ENCODE measurements at places on chromosomes 7 and 10.

DNA sequence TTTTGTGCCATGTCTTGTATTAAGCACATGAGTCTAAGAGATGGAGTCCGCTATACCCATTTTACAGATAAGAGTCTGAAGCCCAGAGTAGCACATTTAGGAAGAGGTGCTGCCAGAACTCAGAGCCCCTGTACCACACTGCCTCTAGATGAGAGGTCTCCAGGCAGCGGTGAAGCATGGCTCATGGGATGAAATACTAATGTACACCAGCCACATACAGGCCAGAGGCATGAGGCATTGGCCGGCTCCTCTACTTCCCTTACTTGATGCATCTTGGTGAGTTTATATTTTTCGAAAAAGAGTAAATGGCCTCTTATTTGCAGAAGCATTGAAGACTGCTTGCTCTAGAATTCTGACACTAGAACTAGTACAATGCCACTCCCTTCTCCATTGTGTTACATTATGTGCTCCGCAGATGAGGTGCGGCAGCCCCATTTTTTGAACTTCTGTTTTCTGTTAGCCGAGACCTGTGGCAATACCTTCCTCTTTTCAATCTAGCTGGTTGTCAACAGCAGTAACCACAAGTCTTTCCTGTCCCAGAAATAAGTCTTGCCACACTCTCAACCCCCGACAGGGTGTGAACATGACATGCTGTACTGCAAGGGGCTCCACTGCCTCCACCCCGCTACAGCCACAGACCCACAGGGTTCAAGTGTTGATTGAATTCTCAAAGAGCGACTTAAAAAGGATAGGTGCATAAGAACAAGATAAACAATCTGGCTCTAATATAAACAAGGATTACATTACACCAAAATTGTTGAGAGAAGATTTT is 145.3 kb downstream of the CELF2 start:
- DNase-seq, result no peak

DNA sequence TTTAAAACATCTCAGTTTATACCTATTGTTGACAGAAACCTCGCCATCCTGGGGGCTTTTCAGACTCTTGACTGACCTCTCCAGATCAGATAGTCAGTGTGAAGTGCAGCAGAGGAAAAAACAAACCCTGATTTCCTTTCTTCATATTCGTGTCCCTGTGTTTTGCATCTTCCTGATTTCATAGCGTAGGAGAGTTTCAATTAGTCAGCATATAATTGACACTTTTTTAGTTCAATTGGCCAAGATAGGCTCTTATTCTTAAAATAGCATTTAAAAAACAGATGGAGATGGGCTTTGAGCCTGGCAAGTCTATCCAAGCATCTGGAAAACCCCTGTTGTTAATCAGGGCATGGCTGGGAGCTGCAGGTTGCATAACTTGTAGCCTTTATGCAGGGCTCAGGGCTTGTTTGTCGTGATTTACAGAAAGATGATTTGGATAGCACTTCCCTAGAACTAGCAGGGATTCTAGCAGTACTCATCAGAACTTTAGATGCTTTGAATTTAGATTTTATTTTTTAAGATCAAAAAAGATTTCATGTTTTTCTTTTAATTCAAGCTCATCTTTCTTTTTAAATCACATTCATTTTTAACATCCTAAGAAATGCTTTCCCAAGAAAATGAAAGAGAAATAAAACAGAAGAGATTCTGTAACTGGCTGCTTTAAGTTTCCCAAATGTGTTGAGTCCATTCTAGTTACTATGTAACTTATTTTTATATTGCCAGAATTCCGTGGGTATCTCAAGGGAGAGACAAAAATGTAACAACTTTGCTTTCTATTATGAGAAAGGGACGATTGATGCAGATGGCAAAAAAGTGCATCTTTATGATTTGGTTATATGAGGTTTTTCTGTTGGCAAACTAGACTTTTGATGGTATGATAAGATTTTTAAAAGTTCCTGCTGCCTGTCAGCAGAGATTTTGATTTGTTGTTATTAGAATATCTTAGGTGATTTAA is 270.8 kb upstream of the FZD8 start:
- DNase-seq, result no peak

DNA sequence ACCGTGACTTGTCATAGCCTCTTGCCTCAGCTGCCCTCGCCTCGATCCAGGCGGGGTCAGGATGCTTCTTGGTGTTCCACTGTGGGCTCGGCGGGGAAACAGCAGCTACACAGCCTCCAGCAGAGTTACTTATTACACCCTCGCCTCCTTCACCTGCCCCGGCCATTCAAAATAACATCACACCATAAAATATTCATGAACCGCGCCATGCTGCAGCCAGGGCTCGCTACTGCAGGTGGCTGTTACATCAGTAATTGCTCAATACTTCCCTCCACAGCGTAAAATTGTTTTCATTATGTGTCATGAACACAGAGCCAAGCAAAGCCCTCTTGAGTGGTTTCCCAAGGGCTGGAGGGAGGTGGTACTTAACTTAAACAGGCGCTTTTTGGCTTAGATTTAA is 241.5 kb upstream of the SP8 start:
- peak; percentile 14 for DNase-seq

- DNase-seq, result peak; percentile 57
Observed at GRCh38 chr10:88152728-88153133, 289.3 kb downstream of the PTEN start.

GRCh38 chr10:44044549-44044948 is 340.3 kb downstream of the CXCL12 start:
- no peak for DNase-seq

DNA sequence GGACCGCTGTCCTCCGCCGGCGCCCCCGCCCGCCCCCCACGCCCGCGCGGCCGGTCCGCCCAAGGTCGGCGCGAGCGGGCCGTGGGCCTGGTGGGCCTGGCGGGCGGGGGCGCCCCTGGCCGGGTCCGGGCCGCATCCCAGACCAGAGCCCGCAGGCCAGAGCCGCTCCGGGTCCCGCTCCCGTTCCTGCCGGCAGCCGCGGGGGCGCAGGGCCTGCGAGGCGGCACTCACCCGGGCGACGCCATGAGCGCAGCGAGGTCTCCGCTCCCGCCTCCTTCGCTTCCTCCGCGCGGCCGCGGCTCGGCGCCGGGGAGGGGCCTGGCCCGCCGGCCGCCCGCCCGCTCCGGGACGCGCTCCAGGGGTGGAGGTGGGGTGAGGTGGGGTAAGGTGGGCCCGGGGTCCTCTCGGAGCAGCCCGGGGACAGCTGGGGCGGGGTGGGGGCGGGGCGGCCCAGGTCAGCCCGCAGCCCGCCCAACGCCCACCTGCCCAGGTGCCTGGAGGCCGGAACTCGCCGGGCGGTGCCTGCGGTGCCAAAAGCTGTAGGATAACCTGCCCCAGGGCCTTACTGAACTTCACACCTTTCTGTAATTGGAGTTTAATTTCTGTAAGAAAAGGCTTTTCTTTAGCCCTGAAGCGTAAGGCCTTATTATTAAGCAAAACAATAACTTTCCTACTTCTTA is at the start of gene URGCP:
Gene URGCP (minus strand): TSS at position 266 of the 680 bp plus-strand sequence. CDS start 21 bp downstream, at position 245.
- peak; percentile 64 for DNase-seq

DNA sequence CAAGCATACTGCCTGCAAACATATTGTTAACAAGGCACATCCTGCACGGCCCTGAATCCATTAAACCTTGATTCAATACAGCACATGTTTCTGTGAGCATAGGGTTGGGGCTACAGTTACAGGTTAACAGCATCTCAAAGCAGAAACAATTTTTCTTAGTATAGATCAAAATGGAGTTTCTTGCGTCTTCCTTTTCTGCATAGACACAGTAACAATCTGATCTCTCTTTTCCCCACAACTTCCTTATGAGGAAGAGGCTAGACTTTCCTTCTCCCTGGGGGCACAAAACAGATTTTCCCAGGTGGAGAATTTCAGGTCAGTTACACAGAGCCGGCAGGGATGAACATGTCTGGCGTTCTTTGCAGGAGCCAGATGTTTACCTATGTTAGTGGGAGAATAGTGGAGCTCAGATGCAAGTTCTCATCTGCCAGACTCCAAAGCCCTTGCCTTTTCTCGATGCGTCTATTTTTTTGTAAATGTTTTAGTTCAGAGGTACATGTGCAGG is 37.5 kb upstream of the PFKFB3 start:
- no peak for DNase-seq

- no peak for DNase-seq
Observed at GRCh38 chr10:64658528-64658927, 1137.3 kb downstream of the REEP3 start.

DNA sequence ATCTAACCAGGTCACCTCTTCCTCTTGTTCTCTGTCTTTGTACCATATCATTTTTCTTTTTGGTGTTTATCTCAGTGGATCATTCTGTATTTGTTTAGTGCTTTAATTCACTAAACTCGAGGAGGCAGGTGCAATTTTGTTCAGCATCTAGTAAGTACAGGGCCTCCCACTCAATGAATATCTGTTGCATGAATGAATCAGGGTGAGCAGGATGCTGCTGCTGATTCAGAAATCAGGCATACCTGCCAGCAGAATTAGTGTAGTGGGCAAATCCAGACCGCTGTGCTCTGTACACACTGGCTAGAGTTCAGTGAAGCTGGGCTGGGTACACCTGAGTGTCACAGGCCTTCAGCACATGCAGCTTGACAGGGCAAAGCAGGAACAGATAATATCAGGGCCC is 511.9 kb downstream of the SUGCT start:
- no peak for DNase-seq

- no peak for DNase-seq
Observed at GRCh38 chr10:102777711-102778453, 34.1 kb downstream of the WBP1L start.

DNA sequence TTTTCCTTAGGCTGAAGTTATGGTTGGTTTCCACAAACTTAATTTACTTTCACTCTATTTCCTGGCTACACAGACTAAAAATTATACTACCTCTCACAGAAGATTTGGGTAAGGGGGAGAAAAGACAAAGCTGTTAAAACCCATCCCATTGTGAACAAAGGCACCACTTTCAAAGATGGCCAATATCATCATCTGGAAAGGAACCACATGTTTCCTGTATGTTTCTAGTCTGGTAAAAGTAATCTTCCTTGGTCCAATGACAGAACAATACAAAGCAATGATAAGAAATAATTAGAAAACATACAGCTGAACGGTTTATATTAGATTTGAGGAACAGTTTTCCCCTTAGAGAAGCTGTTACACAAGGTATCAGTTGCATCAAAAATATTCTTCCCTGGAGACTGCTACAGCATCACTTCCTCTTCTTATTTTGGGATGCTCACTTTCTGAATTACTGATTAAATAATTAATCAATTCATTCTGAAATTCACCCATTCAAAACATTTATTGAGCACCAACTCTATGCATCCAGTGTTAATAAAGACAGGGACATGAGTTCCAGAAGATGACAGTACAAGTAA is 8.5 kb upstream of the SFR1 start:
- DNase-seq, result no peak

GRCh38 chr10:113823389-113823788 is 30.5 kb downstream of the DCLRE1A start:
- no peak for DNase-seq

DNA sequence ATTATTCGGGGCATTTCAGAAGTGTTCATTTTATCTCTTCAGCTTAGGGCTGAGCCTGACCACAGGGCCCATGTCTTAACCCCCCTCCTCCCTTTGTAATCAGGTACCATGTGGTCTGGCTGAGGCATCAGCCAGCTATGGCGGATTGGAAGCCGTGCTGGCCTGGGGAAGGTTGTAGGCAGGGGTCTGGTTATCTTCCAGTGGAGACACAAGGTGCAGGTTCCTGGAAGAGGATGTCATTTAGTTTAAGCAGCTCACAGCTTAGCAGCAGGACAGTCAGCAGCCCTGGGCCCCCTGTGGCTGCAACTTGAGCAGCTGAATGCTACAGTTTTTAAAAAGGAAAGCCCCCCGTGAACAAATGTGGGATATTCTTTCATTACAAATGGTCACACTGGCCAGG is 22.1 kb downstream of the BAG3 start:
- no peak for DNase-seq

DNA sequence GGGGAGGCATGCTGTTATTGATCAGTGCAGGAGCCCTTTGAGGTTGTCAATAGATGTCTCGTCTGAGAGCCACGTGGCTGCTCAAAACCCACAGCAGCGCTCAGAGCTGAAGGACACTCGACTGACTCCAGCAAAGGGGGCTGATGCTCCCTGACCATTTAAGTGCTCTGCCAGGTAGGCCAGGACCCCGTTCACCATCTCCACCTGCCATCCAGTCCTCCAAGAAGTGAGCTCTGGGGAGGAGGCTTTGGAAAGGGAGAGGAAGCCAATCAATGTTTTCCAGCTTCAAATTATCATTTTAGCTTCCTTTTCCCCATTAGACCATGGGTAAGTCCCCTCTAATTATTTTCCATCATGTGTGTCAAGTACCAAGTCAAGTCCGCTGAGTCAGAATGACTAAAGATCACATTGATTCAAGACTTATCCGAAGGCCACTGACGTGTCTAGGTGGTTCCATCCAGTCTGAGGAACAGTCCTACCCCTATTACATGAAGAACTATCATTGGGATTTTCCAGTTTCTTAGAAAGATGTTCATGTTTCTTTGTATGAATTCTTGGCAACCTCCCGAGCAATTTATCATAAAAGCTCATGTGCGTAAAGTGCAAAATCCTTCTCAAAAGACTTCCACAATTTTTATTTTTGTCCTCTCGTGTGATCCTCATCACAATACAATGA is 302.6 kb upstream of the LYZL1 start:
- DNase-seq, result no peak

GRCh38 chr7:148394582-148394981 is 196.0 kb upstream of the C7orf33 start:
- DNase-seq, result no peak

- no peak for DNase-seq
Observed at GRCh38 chr10:132316133-132316532, 8.4 kb upstream of the STK32C start.

DNA sequence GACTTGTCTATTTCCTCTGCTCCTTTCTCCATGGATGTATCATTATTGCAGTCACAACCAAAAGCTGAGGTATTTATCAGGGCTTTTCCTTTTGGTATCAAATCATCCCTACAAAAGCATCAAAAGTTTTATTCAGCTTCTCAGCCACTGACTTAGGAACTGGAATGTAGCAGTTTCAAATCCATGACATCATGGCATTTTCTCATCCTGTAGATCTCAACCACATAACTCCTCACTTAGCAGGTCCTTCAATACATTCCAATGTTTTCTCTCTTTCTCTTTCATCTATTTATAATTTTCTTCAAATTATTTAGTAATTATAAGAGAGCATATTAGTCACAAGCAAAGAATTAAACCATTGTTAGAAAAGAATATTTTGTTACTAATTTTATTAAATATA is 537.4 kb upstream of the SORCS1 start:
- no peak for DNase-seq

DNA sequence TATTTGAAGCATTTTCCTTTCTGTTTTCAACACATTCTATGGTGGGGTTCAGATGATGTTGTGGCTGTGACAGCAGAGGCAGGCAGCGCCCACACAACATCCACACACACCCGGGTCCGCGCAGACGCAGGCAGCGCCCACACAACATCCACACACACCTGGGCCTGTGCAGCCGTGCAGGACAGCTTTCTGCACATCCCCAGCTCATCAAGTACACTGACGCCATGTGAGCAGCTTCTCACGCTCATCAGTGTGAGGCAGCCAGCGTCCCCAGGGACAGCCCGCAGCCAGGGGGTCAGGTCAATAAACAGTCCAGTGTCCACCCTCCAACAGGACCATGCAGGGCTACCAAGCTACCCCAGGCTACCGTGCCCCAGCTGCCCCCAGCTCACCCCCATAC is 272.8 kb upstream of the TCERG1L start:
- DNase-seq, result no peak

GRCh38 chr7:7209412-7210050 is 27.2 kb downstream of the C1GALT1 start:
- no peak for DNase-seq

- peak; percentile 47 for DNase-seq
Observed at GRCh38 chr7:47556511-47557180, 25.3 kb downstream of the TNS3 start.

- DNase-seq, result no peak
Observed at GRCh38 chr10:68526634-68527307, 552 bp downstream of the SLC25A16 start.

- DNase-seq, result no peak
Observed at GRCh38 chr7:39606352-39606751, 17.0 kb upstream of the RALA start.
